ENCODE measurements at places on chromosomes 6 and 20. TPM values are rescaled to one million over a fixed set of nuclear protein-coding genes. Genes with fewer than 3 reads are reported as not detected.

The CFAP61 gene
- total RNA-seq = 0.91 TPM

The PCK1 gene
- total RNA-seq = 0.39 TPM

The ADGRG6 gene
- 14.3 TPM for total RNA-seq

The ZBTB12 gene
- total RNA-seq = 4.9 TPM

The RANBP9 gene
- 53.2 TPM for total RNA-seq

The TGM3 gene
- total RNA-seq = not detected

The DEFB132 gene
- not detected for total RNA-seq

The FBXO30 gene
- total RNA-seq = 12.0 TPM

The PRDM13 gene
- not detected for total RNA-seq

The MROH8 gene
- total RNA-seq = 5.1 TPM

DNA sequence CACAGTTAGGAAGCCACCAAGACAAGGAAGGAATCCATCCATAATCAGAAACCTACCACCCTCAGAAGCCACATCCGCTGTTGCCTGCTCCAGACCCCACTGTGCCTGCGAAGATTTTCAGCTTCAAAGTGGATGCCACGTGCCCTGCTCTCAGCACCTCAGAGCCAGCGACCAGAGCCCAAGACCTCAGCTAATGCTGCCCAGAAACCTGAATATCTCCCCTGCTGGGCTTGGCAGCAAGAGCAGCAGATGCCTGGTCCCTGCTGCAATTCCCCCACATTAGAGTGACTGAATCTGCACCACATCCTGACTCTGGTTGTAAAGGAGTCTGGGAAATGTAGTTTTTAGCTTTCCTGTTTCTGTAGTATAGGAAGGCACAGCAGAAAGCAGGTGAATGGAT lies 10.7 kb upstream of the ULBP3 start:
- H3K4me3 ChIP-seq = no peak overlapping the region
- no peaks in the 10 kb centered on the region for H3K36me3 ChIP-seq
- no peaks in the 10 kb centered on the region for H3K27me3 ChIP-seq
- DNase-seq = no peak
- H3K27ac ChIP-seq = no peak overlapping the region

- no peaks in the 10 kb centered on the region for H3K4me1 ChIP-seq
- H3K4me3 ChIP-seq = no peak overlapping the region
- no peaks in the 10 kb centered on the region for H3K27me3 ChIP-seq
- H3K36me3 ChIP-seq = no peaks in the 10 kb centered on the region
- DNase-seq = no peak
- H3K27ac ChIP-seq = no peak overlapping the region
Measured at GRCh38 chr6:146847426-146847825, 248.7 kb downstream of the ADGB start.

GRCh38 chr6:40922281-40922680 lies 116.7 kb downstream of the UNC5CL start:
- H3K27ac ChIP-seq = no peak overlapping the region
- H3K36me3 ChIP-seq = no peaks in the 10 kb centered on the region
- H3K4me1 ChIP-seq = no peaks in the 10 kb centered on the region

DNA sequence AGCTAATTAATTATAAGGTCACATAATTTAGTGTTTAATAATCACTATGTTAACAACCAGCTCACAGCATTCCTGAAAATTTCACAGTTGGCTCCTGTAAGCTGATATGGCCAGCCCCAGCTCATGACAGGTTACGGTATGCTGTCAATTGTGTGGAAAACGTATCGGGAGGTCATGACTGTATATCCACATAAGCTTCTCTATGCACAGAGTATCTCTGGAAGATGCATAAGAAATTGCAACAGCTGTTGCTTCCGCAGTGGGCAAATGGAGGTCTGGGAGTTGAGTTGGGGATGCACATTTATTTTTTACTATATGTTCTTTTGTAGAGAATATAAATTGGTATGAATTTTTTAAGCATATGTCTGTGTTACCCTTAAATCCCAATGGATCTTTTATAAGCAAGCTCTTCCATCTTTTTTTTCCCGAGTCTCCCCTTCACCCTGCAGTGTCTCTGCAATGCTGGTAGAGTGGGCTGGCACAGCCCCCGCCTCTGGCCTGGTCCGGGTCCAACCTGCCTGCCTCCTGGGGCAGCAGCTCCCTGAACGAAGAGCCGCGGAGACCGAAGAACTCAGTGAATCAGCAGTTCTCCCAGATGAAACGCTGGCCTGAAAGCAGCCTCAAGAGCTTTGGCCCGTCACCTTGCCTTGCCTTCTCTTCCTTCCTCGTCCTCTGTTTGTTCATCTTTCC lies 139.9 kb upstream of the CDYL start:
- no peak overlapping the region for H3K27ac ChIP-seq
- H3K36me3 ChIP-seq = no peaks in the 10 kb centered on the region
- no peak for DNase-seq
- no peaks in the 10 kb centered on the region for H3K4me1 ChIP-seq
- H3K4me3 ChIP-seq = no peak overlapping the region

GRCh38 chr20:9534025-9534424 lies 19.6 kb downstream of the LAMP5 start:
- no peak overlapping the region for H3K4me3 ChIP-seq
- no peaks in the 10 kb centered on the region for H3K27me3 ChIP-seq
- H3K27ac ChIP-seq = no peak overlapping the region
- H3K36me3 ChIP-seq = no peaks in the 10 kb centered on the region
- no peak for DNase-seq

DNA sequence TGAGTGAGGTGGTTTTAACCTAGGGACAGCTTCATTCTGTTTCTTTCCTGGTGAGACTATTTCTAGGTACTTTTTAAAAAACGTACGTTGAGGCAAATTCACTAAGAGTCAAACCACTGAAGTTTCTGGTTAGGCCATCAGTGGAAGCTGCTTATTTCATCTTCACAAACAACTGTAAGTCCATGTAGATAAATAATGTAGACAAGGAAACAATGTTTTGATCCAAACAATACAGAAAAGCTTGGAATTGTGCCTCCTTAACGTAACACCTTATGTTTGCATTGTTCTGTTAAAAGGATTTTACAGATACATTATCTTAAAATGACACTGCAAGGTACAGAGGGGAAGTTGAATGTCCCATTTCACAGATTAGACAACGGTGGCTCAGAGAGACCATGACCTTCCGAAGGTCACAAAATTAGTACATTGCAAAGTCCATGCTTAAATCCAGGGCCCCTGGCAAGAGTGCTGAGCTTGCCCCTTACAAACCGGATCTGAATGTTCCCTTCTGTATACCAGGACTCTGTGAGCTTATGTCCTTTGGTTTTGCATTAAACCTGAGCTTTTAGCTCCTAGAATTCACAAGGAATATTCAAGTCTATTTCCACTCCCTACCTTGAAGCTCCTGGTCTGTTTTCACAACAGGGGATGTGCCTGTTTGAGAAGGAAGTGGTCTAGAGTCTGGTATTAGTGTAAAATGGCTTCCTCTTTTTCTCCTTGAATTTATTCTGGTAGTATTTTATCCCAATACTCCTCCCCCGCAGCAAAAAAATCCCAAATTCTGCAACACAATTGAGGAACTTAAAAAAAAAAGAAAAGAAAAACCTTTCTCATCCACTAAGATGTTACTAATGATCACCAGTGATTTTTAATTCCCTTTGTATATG lies 28.9 kb upstream of the ZNF217 start:
- no peaks in the 10 kb centered on the region for H3K27me3 ChIP-seq
- no peak overlapping the region for H3K4me3 ChIP-seq
- no peak for DNase-seq
- peak overlapping the region; percentile 62 for H3K27ac ChIP-seq

- no peak overlapping the region for H3K27ac ChIP-seq
- no peak overlapping the region for H3K4me3 ChIP-seq
- no peaks in the 10 kb centered on the region for H3K4me1 ChIP-seq
- H3K27me3 ChIP-seq = no peaks in the 10 kb centered on the region
- DNase-seq = no peak
Measured at GRCh38 chr6:110650755-110651154, 164.5 kb downstream of the CDK19 start.

DNA sequence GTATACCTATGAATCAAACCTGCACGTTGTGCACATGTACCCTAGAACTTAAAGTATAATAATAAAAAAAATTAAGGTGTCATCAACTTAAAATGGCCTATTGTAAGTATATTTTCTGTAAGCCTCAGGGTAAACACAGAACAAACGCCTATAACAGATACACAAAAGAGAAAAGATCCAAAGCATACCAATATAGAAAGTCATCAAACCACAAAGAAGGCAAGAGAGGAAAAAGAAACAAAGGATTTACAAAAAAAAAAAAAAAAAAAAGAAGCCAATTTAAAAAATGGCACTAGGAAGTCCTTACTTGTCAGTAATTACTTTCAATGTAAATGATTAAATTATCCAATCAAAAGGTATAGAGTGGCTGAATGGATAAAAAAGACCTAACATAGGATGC lies 24.6 kb upstream of the ASF1A start:
- H3K36me3 ChIP-seq = no peaks in the 10 kb centered on the region
- H3K27me3 ChIP-seq = no peaks in the 10 kb centered on the region
- peaks cover 5% of the 10 kb centered on the region for H3K4me1 ChIP-seq
- no peak overlapping the region for H3K27ac ChIP-seq

- no peaks in the 10 kb centered on the region for H3K36me3 ChIP-seq
- no peak overlapping the region for H3K4me3 ChIP-seq
- no peak overlapping the region for H3K27ac ChIP-seq
- peaks cover 5% of the 10 kb centered on the region for H3K4me1 ChIP-seq
- no peaks in the 10 kb centered on the region for H3K27me3 ChIP-seq
- no peak for DNase-seq
Measured at GRCh38 chr20:10465135-10465534, 30.0 kb downstream of the SLX4IP start.

DNA sequence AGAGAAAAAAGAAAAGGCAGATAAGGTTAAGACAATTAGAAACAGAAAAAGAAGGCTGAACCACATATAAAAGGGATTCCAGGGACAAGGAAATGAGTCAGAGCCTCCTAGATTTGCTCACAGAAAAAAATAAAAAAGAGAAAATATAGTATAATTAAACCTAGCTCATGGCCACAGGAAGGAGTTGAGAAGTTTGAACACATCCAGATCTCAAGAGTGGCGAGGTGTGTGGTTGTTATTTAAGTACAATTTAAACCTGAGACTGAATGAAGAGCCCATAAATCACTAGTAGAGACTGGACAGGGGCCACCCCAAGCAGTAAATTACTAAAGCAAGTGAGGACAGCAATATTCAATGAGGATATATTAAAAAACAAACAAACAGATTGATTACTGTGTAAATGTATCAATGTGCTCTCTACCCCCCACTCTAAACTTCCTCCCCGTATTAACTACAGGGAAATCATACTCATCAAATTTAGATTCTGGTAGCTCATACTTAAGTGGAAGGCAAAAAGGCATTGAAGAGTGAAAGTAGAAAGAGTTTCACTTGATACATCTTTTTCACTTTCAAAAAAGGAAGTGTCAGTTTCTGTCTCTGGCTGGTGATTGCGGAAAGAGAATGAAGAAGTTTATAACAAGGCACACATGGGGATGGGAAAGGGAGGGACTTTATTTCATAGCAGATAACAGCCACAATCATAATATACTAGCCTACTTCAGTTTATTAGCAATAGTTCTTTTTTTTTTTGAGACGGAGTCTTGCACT lies 49.3 kb upstream of the SCAF8 start:
- H3K27ac ChIP-seq = no peak overlapping the region
- DNase-seq = no peak
- no peaks in the 10 kb centered on the region for H3K36me3 ChIP-seq
- H3K4me1 ChIP-seq = no peaks in the 10 kb centered on the region

DNA sequence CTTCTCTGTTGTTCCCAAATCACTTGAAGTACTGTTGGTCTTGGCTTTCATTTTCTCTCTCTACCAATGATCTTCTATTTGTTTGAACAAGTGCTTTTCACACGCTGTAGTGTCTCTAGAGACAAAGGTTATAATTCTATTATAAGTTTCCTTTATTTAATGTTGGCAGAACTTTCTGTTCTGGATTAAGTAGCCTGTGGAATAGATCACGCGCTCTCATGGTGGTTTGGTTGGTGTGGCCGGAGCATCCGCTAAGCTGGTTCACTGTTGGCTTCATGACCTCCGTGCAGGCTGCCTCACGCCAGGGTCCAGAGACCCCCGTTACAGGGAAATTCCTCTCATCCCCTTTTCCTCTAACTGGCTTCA lies 30.9 kb upstream of the KIF25 start:
- peaks cover 11% of the 10 kb centered on the region for H3K36me3 ChIP-seq
- H3K27me3 ChIP-seq = no peaks in the 10 kb centered on the region
- no peaks in the 10 kb centered on the region for H3K4me1 ChIP-seq
- no peak for DNase-seq

GRCh38 chr6:108464418-108465097 lies 96.2 kb upstream of the FOXO3 start:
- H3K27ac ChIP-seq = no peak overlapping the region
- no peaks in the 10 kb centered on the region for H3K27me3 ChIP-seq
- no peak for DNase-seq
- no peaks in the 10 kb centered on the region for H3K4me1 ChIP-seq
- H3K36me3 ChIP-seq = no peaks in the 10 kb centered on the region
- H3K4me3 ChIP-seq = no peak overlapping the region

- no peaks in the 10 kb centered on the region for H3K36me3 ChIP-seq
- no peaks in the 10 kb centered on the region for H3K4me1 ChIP-seq
- H3K27ac ChIP-seq = no peak overlapping the region
Measured at GRCh38 chr6:71181565-71181964, 107.0 kb upstream of the OGFRL1 start.

DNA sequence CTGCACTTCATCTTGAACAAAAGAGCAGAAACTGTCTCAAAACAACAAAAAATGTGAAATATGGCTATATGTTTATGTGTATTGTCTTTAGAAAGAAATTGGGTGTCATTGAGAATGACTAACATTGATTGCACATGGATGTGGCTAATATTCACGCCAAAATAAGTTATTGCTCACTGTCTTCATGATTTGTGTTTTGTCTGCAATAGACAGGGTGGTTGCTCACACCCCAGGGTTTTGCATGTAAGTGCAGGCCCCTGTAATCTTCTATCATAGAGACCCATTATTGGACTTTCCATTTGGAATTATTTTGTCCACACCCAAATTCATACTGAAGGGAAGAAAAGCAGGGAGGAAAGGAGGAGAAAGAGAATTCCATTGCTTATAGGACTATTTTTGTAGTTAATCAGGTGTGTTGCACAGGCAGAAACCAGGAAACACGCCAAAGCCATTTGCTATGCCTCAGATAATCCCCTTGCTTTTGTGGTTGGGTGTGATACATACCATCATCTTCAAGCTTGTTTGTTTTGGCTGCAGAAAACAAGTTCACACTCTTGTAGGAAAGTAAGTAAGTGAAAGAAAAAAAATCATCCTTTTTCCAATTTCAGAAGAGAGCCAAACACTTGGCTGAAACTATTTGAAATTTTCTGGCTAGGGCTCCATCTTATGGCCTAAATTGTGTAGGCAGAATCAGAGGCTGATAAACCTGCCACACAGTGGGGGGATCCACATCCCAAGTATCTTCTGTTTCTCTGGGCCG lies 214.1 kb downstream of the COL12A1 start:
- no peaks in the 10 kb centered on the region for H3K27me3 ChIP-seq
- H3K4me1 ChIP-seq = no peaks in the 10 kb centered on the region
- no peak for DNase-seq
- no peaks in the 10 kb centered on the region for H3K36me3 ChIP-seq
- no peak overlapping the region for H3K4me3 ChIP-seq
- H3K27ac ChIP-seq = no peak overlapping the region

Data from aorta (tissue), 5 donors.